ENCODE measurements at places on chromosomes 16 and 17.

- DNase-seq = no peak
These were observed 15.6 kb downstream of the CNP start for GRCh38 chr17:41982026-41982760.

DNA sequence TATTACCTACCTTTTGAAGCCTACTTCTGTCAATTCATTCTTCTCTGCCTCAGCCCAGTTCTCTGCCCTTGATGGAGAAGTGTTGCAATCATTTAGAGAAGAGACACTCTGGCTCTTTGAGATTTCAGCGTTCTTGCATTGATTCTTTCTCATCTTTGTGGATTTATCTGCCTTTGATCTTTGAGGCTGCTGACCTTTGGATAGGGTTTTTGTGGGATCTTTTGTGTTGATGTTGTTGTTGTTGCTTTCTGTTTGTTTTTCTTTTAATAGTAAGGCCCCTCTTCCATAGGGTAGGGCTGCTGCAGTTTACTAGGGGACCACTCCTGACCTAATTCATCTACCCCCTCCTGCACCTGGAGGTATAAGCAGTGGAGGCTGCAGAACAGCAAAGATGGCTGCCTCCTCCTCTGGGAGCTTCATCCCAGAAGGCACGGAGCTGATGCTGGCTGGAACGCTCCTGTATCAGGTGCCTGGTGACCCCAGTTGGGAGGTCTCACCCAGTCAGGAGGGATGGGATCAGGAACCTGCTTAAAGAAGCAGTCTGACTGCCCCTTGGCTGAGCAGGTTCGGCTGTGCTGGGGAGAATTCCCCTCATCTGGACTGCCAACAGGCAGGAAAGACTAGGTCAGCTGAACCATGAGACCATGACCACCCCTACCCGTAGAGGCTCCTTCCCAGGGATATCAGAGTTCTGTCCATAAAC, 28.0 kb downstream of the NFATC3 start:
- no peak for DNase-seq

DNA sequence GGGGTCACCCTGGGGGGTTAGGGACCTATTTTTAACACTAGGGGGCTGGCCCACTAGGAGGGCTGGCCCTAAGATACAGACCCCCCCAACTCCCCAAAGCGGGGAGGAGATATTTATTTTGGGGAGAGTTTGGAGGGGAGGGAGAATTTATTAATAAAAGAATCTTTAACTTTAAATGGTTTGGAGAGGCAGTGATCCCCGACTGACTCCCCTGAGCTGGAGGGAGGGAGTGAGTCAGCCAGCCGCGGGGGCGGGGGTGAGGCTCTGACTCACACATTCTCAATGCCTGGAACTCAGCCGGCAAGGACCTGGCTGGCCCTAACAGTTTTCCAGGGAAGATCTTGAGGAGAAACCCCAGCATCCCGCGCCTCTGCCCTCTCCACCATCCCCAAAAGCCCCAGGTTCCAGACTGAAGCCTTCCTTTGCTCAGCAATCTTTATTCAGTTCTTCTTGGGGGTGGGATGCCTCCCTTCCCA, 1.5 kb downstream of the HCFC1R1 start:
- no peak for DNase-seq

DNA sequence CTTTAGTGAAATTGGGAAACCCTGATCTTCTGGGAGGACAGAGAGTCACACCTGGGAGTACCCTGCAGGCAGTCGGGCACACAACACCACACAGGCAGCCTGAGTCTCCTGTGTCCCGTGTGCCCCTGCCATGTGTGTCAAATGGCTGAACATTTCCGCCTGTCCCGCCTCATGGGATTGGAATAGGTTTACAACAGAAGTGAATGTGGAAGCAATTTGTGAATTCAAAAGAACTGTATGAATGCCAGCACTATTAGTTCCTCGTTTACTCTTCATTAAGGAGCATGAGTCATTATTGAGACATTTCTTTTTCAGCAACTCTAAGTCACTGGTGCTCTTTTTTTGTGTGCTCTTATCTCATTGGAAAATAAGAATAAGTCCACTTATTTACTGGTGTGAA, 226.5 kb downstream of the PMP22 start:
- DNase-seq = no peak

DNA sequence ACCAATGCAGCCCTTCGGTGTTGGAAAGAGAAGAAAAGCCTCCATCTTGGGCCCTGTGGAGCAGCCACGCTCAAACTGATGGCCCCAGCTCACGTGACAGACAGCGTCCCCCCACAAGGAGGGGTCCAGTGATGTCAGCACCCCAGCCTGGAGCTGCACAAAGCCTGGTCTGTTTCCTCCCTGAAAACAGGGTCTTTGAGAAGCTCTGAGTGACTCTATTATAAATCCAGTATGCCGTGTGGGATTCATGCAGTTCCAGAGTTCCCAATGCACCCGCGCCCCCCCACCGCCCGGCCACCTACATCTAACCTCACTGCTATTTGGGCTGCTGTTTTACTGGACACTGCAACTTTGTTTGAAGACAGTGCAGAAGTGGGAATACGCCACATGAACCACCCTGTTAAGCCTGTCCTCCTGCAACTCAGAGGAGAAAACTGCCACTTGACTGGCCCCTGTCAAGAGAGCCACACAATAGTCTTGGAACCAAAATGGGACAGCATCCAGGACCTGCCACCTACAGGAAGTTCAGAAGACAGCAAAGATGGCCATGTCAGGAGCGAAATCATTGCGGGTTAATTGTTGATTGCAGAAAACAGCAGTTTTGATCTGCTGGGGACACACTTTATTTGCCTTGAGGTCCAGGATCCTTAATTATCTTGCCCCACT, 33.1 kb downstream of the PMP22 start:
- no peak for DNase-seq

DNA sequence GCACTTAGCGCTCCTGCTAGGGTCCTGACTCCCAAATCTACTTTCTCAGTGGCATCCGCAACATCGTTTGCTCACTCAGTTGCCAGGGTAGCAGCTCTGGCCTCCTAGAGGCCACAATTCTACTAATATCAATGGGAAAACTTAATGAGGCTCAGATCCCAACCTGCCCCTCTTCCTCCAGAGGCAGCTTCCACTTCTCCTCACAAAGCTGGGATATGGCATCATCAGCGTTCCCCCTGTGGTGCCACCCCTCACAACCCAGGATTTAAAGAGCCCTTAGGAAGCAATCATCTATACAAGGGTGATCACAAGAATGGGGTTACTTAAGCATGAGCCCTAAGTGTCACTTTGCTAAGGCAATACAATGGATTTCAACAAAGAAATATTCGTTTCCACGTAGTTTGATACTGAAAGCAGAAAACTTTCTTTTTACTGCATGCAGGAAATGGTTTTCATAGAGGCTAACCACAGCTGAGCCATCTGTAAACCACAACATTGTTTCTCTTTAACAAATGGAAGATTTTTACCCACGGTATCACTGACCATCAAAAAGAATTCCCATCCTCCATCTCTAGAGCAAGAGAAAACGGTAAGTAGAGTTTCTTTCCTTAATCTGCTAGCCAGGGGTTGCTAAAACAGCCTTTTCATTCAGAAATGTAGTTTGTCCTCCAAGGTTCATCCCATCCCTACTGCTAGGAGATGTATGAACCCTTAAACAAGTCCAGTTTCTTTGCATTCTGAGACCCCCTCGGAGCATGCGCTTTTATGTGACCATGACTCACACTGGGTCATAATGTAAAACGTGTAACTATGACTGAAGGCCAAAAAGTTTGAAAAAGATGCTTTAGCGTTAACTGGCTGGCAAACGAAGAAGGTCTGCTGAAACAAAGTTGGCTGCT, 68.3 kb upstream of the BCAR1 start:
- DNase-seq = no peak

GRCh38 chr17:66602659-66603384, 232.1 kb upstream of the CACNG5 start:
- no peak for DNase-seq

DNA sequence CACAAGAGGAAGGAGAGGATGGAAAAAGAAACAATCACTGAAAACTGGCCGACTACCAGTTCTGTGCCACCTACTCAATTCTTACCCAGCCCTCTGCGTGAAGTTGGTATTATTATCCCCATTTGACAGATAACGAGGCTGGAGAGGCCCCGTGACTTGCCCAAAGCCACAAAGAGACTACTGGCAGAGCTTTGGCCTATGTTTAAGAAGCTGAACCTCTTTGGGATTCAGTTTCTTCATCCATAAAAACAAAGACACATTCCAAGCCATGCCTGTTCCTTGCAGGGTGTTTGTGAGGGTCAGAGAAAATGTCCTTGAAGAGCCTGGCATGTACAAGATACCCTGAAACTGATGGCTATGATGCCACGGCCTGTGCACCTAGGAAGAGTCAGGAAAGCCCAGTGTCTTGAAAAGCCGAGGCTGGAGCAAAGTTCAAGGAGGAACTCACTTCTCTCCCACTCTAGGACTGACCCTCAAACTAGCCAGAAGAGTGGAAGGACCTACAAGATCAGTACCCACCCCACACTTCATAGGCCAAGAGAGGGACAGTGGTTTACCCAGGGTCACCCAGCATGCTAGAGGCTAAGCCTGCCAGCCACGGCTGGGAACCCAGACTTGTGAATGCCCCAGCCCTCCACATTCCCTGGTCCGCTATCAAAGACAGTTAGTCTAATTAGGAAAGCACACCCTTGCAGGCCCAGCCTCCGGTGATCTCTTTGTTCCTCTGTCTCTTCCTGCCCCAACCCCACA, 1.6 kb upstream of the ACSF2 start:
- DNase-seq = no peak

DNA sequence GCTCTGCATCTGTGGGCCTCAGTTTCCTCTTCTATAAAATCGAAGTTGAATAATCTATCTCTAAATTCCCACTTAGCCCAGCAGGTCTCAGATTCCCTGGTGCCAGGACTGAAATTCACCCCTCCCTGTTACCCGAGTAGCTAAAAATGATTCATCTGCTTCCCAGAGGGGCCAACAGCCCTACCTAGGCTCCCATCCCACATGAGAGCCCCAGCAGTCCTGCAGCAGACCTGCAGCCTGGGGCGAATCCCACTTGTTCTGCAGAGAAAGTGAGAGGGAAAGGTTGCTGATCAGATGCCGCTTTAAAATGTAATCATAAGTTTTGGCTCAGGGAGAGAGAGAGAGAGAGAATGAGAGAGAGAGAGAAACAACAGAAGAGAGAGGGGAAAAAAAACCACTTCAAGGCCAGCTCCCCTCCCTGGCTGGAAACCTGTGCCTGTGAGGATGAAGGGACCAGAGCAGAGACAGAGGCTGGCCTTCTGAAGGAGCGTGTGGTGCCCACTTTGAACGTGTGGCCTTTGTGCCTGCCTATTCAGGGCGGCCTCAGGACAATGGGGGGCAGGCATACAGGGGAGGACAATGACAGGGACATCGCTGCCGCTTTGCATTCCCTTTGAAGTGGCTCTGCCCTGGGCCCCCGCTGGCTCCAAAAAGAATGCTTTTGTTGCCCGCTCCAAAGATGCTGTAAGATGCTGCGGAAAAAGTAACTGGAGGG, 85.2 kb upstream of the NKD1 start:
- no peak for DNase-seq

DNA sequence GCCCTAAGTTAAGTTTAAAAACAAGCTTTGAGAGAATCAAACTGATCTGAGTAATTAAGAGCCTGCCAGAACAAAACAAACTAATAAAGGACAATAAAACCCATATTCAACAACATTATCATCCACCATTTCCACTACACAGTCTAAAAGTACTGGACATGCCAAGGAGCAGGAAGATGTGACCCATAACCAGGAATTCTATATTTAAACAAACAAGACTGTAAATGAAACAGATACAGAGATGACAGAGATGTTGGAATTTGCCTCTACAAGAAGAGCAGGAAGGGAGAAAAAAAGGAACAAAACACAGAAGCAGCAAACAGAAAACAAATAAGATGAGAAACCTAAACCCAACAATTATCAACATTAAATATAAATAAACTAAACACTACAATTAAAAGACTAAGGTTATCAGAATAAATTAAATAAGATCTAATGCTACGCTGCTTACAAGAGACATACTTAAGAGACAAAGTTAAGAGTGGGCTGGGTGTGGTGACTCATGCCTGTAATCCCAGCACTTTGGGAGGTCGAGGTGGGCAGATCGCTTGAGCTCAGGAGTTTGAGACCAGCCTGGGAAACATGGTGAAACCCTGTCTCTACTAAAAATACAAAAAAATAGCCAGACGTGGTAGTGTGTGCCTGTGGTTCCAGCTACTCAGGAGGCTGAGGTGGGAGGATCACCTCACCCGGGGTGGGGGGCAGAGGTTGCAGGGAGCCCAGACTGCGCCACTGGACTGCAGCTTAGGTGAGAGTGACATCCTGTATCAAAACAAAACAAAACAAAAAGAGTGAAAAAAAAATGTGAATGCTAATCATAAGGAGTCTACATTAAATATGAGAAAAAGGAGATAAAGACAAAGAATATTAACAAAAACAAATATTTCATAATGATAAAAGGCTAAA, 50.6 kb downstream of the CREBBP start:
- no peak for DNase-seq

GRCh38 chr17:71765437-71765836, 355.4 kb upstream of the SOX9 start:
- no peak for DNase-seq

GRCh38 chr17:42227849-42228700, 33.8 kb upstream of the GHDC start:
- DNase-seq = no peak

GRCh38 chr17:68020409-68020756, 15.2 kb upstream of the KPNA2 start:
- DNase-seq = no peak

- DNase-seq = no peak
These were observed 18.8 kb downstream of the ADORA2B start for GRCh38 chr17:15963670-15964110.

GRCh38 chr16:10514369-10515055, 65.9 kb downstream of the EMP2 start:
- DNase-seq = no peak

DNA sequence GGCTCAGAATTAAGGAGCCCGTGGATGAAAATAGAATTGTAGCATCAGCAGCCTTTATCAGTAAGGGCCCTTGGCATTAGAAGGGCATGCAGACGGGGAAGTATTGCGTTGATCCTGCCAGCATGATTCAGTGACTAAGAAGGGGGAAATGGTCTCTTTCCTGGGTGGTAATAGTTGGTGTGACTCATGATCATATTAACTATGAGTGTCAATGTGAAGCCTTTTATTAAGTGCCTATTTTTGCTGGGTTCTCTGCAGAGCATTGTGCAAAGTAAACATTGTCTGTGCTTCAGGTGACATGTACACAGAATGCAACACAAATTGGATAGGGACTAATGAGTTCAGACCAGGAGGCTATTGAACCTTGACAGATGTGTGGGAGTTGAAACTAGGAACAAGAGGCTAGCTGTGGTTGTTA, 24.5 kb downstream of the RCVRN start:
- DNase-seq = no peak

- DNase-seq = no peak
These were observed 6.2 kb upstream of the RAMP2 start for GRCh38 chr17:42754782-42755181.

DNA sequence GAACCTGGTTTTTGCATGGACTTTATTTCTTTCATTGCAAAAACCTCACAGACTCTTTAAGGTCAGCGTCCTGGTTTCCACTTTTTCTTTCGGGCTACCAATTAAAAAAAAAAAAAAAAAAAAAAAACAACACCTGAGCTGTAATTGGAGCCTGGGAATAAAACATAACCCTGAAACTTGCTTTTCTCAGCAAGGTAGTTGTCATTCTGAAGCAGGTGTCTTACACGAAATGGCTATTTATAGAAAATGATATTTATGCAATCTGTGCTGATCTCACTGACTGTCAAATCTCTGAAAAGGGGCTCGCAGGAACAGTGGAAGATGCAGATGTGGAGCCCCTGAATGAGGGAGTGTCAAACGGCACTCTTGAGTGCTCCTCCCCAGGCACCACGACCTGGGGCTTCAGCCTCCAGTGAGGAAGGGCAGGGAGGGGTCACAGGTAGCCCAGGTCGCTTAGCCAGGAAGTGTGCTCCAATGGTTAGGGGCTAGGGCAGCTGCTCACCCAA, 10.4 kb upstream of the COTL1 start:
- no peak for DNase-seq

- no peak for DNase-seq
These were observed 7.1 kb upstream of the BAIAP2 start for GRCh38 chr17:81027591-81028505.

Data from iPS DF 6.9 (cell line).